Activated naive CD4-positive, alpha-beta T cell treated with Interleukin-2 at 50 U/mL for 16 hours (primary cell): ENCODE measurements at places on chromosomes 1 and 21.

GRCh38 chr1:30409476-30410152 lies 313.8 kb downstream of the MATN1 start:
- DNase-seq, result no peak

DNA sequence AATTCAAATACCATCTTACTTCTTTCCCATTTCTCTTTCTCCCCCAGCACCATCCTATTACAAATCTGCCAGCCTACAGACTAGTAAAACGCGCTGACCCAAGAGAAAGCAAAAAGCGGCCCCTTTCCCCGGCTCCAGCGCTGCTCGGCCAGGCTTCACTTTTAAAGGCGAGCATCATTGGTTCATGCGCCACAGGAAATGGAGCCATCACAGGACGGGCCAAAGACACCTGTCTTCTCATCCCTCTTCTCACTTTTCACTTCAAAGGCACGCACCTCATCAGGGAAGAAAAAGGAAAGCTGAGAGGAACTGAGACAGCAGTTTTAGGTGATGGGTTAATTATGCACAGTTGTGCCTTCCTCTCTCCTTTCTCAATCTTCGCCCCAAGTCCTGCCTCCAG lies 664.2 kb upstream of the USP24 start:
- no peak for DNase-seq

DNA sequence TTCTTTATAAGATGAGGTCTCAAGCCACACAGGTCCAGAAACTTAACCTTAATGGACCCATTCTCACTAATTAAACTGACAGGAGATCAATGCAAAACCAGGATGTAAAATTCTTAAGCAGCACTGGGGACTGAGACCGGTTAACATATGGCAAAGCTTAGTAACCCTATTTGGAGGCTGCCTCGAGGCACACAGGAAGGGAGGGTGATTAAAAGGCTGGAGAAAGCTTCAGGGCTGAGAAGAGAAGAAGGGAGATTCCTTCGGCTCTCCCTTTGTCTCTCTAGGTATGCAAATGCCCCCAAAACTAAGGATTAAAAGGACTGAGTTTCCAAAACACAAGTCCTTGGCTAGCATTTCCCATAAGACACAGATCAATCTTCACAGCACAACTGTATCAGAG lies 120.8 kb upstream of the DSCAM start:
- no peak for DNase-seq

DNA sequence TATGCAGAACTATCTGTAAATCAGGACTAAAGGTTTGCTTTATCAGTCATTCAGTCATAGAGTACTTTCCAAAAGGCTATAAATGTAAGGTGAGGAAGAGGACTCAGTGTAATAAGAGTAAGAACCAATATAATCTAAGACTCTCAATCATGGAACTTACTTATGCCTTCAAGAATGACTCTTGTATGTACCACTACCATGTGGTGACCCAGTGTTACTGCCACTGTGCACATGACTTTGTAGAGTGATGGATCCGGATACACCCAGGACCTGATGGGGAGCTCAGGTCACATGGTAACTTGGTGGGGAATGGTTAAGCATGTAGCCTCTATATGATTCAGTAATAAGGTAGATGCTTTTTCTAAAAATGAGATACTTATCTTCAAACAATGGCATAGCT lies 2099.8 kb downstream of the MRPL39 start:
- no peak for DNase-seq

GRCh38 chr1:231421546-231421970 lies 529 bp downstream of the EGLN1 start:
- peak; percentile 49 for DNase-seq

DNA sequence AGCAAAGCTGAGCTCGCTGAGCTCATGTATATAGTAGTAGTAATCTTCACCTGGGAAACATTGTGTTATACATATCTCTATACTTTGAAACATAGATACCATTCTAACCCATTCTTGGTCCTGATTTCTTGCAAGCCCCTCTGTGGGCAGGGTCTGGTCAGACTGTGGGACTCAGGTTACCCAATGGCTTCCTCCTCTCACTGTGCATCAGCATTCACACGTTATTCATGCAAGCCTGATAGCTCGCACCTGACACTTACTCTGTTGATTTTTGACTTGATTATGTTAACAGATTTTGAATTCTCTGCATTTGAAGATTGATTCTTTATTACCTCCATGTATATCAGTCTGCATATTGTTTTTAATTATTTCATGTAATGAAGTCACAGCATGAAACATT lies 1.3 kb downstream of the GBP7 start:
- no peak for DNase-seq
